ENCODE measurements at places on chromosomes 12 and 14. TPM values are rescaled to one million over a fixed set of nuclear protein-coding genes. Genes with fewer than 3 reads are reported as not detected.

Gene MUCL1
- polyA plus RNA-seq = not detected

Gene HOXC9
- polyA plus RNA-seq = not detected

Gene KRT3
- not detected for polyA plus RNA-seq

Gene KRT75
- polyA plus RNA-seq = not detected

Gene RTN1
- 0.24 TPM for polyA plus RNA-seq

All from IgD-negative memory B cell (primary cell).